ENCODE measurements at places on chromosomes 16 and 17. TPM values are rescaled to one million over a fixed set of nuclear protein-coding genes. Genes with fewer than 3 reads are reported as not detected.

DNA sequence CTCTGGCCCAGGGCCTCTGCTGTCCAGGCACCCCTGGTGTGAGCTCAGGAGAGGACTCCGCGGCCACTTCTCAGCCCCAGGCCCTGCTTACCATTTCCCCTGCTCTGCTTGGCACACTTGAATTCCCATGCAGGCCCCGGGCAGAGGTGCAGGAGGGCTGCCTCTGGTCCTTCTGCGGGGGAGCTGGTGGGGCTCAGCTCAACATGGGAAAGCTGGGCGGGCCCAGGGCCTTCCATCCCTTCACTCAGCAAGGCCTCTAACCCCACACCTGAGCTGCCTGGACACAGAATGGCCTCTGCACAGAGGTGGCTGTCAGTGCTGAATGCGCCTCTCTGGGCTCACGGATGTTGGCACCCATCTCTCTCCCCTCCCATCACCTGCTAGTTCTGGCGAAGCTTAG, 12.5 kb upstream of the RNPS1 start:
- no peak for DNase-seq

DNA sequence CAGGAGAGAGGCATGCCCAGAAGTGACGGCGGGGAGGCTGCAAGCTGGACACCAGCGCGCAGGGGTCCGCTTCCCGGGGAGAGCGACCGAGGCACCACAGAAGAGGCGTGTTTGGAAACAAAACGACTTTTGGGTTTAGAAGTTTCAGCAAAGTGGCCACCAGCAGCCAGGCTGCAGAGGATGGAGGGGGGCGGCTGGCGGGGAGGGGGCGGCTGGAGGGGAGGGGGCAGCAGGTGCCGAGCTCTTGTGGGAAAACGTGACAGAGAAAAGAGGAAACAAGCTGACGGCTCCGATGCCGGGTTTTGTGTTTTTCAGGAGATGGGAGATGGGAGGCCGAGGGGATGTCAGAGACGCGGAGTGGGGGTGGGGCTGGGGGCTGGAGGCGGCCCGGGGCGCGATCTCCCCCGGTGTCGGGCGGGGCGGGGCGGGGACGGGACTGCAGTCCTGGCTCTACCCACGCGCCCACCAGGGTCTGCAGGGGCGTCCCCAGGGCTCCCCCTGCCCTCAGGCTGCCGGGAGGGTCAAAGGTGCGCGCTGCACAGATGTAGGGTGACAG, 32.1 kb upstream of the RPH3AL start:
- peak; percentile 71 for DNase-seq

DNA sequence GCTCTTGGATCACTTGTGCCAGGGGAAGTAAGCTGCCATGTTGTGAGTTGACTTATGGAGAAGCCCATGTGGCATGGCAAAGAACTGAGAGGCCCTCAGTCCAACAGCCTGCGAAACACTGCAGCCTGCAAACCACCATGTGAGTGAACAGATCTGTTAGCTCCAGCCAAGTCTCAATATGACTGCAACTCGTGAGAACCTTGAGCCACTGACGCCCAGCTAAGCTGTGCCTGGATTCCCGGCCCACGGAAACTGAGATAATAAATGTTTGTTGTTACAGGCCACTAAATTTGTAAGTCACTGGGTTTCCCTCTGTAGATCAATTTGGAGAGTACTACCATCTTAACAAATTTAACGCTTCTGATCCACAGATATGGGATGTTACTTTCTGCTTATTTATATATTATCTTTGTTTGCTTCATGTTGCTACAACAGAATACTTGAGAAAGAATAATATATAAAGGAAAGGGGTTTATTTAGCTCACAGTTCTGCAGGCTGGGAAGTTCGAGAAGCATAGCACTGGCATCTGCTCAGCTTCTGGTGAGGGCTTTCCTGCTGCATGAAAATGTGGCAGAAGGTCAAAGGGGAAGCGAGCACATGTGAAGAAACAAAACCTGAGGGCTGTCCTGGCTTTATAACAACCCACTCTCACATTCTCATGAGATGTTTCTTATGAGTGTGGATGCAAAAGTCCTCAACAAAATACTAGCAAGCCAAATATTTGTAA, 29.4 kb upstream of the ATP2A3 start:
- DNase-seq = no peak

- DNase-seq = no peak
Measured at GRCh38 chr16:22751104-22751667, 62.8 kb upstream of the HS3ST2 start.

DNA sequence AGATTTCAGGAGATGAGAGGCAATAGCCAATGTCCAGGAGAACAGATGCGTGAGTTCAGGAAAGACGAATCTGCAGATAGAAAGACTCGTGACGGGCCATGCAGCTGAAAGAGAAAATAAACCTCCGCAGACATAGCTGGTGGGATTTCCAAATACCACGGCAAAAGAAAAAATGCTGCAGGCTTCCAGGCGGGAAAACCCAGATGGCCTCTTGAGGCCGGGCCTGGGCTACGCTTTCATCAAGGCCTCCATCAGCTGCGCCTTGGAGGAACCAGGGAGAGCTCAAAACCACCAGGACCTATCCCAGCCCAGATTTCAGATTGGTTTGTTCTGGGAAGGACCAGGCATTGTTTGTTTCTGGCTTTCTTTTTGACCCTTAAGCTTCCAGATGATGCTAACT, 16.7 kb downstream of the CCDC40 start:
- DNase-seq = no peak

DNA sequence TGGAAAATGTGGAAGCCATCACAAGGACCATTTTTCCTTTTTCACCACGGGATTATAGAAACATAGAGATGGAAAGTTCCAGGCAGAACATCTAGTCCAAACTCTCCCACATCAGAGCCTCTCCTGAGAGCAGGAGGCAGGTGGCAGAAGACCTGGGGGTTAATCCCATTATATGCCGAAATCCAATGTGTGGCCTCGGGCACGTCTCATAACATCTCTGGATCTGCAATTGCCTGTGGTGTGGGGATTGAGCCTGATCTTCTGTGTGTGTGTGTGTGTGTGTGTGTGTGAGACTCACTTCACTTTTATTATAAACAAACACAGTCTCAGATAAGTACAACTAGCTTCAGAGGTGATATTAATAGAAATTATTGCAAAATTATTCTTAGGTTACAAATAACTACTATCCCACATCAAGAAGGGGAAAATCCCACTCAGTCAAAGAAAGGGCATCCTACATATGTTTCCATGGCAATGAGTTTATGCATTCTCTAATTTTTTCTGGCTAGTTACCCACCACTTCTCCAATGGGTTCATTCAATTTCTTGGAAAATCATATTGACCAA, 199.1 kb downstream of the FOXL1 start:
- no peak for DNase-seq

- no peak for DNase-seq
Measured at GRCh38 chr16:89090182-89090630, 3.4 kb upstream of the ACSF3 start.

- DNase-seq = no peak
Measured at GRCh38 chr17:67390006-67390645, 13.0 kb downstream of the PITPNC1 start.

DNA sequence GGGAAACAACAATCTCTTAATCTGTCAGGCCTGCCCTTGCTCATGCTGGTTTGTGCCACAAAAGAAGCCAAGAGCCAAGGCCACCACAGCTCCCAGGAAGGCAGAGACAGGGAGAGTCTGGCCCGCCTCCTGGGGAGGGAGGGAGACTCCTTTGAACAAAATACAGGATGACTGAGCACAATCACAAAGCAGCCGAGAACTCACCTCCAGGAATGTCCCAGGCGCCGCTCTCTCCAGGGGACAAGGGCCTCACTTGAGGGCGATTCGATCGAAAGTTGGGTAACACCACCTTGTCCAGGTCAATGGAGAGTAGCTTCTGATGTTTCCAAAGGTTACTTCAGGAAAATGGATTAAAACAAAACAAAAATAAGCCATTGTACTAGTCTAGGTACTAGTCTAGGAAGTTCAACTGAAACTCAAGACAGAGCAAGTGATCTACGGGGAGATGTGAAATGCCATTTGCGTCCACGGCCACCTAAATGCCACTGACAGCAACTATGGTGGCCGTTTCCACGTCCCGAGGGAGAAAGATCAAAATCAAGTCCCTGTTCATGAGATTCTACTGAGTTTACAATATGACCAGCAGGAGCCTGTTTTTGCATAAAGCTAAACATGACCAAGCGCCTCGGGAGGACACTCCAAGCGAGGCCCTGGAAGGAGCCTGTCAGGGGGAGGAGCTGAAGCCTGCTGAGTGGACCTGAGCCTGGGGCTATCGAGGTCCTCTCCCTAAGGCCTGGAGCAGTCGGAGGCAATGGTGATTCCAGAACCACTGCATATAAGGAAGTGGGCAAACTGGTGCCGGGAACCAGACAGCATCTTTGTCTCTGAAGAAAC, 13.4 kb upstream of the SLC38A8 start:
- no peak for DNase-seq

DNA sequence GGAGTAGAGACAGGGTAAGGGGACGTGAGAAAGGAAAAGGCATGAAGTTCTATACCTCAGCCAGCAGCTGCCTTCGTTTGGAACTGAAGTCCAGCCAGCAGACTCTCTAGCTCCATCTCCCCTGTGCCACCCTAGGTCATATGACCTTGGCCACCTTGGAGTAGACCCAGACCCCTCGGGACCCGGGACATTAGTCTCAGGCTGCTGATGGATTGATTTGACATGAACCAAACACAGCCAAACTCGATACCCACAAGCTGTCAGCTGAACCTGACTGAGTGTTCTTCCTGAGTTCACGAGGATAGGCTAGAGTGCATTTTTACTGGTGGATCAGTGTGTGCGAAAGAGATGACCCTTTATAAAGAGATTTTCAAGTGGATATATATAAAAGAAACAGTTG, 68.5 kb downstream of the YPEL2 start:
- DNase-seq = peak; percentile 70

DNA sequence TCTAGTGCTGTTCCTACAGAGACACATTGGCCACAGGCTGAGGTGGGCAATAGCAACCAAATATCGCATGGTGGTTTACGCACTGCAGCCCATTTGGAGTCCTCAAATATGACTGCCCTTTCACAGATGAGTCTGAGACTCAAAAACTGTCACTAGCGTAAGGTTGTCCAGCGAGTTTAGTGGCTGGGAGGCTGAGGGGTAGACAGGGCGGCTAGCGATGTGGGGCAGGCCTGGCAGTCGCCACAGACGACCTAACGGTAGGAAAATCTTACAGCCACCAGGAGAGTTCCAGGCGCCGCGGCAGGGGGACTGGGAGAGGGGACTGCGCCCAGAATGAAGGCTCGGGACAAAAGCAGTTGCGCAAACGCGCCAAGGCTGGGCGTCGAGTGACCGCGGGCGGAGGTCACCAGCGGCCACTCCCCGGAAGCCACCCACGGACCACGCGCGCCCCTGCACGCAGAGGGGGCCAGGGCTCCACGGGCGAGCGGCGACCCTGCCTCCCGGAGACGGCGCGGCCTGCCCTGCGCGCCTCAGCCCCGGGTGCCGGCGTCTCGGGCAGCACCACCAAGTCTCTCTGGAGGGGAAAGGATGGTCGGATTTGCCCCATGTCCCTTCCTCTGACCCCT, 699 bp upstream of the MAP1LC3B start:
- peak; percentile 58 for DNase-seq

DNA sequence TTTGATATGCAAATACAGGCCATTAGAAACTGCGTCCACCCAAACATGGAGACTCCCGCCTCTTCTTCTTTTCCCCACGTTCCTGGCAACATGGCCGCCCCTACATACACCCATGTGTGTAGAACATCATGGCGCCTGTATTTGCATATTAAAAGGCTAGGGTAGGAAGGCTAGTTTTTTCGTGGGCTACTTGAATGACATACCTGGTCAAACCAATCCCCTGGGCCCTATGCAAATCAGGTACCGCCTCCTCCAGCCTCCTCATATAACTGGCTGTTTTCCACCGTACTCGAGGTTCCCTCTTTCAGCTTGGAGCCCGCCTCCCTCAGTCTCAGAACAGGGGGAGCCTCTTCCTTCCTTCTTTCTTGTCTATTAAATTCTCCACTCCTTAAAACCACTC, 840 bp upstream of the CD300LB start:
- DNase-seq = no peak

- no peak for DNase-seq
Measured at GRCh38 chr16:53209877-53210276, 155.1 kb downstream of the CHD9 start.

- DNase-seq = no peak
Measured at GRCh38 chr17:43658900-43659299, 2.8 kb downstream of the MEOX1 start.

DNA sequence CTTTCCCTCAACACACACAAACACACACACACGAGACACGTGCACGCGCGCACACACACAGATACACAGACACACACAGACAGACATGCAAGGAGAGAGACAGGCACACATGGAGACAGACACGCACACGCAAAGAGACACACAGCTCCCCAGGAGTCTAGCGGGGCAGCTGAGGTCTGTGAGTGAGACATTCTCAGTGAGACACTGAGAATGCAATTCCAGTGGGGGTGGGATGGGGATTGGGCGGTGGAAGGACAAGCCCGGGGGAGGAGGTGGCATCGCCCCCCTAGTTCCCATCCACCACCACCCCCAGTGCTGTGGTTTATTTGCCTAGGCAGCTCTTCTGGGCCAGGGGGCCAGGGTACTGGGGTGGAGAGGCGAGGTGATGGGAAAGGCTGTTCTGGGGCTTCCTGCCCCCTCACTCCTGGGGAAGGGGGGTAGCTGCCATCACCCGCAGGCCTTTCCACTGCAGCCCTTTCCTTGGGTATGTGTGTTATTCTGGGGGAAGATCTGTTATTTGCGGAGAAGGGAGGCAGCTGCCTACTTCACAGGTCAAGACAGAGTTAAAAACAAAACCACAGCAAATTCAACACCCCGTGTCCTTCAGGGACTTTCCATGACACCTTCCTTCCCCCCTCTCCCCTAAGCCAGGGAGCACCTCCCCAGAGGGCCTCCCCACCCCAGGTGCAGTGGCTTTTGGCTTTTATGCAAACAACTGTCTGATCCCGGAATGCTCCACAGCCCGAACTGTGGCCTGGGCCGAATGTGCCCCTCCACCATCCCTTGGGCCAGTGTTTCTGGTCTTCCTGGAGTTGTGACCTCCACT, 18.0 kb downstream of the GRB7 start:
- no peak for DNase-seq

- no peak for DNase-seq
Measured at GRCh38 chr17:72244956-72245355, 124.1 kb downstream of the SOX9 start.

DNA sequence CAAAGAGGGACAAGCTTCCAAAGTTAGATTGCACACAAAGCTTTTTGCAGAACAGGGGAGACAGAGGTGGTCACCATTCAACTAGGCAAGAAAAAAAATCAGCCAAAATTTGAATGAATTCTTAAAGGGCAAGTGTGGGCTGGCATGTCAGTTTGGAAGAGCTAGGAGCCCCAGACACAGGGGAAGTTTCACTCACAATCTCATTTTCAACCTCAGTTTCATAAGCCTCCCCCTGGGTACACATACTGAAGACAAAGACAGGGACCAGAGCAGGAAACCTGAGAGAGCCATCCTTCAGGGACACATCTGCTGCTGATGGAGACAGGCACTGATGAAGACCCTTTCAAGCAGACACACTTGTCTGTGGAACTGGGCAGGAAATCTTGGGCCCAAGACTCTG, 106.3 kb upstream of the PSMD7 start:
- DNase-seq = no peak

GRCh38 chr17:17836818-17837379, at the start of gene SREBF1:
TSS of gene SREBF1 (minus strand) at chr17:17836986. CDS start at chr17:17836817, 169 bp downstream.
- peak; percentile 77 for DNase-seq

MEIOB gene
- total RNA-seq = 2.4 TPM

METTL2A gene
- total RNA-seq = 38.2 TPM

DNAH17 gene
- total RNA-seq = 1.3 TPM

ADAD2 gene
- total RNA-seq = not detected

PABPN1L gene
- total RNA-seq = 3.9 TPM
